ENCODE measurements at places on chromosomes 1 and 21.

DNA sequence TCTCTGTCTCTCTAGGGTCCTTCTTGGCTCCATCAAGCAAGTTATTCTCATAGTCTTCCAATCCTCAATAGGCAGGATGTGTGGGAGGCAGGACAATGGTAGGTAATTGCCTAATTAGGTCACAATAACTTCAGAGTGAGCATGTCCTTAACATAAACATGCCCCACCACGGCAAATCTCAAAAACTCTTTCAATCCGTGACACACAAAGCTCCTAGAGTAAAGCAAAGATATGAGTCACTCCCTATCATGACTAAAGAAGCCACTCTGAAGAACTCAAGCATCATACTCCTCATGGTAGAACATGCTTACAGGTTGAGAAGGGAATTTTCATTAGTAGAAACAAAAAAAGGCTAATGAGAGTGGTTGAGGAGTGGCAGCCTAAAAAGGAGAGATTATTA is 4.9 kb downstream of the HAO2 start:
- no peak for DNase-seq

DNA sequence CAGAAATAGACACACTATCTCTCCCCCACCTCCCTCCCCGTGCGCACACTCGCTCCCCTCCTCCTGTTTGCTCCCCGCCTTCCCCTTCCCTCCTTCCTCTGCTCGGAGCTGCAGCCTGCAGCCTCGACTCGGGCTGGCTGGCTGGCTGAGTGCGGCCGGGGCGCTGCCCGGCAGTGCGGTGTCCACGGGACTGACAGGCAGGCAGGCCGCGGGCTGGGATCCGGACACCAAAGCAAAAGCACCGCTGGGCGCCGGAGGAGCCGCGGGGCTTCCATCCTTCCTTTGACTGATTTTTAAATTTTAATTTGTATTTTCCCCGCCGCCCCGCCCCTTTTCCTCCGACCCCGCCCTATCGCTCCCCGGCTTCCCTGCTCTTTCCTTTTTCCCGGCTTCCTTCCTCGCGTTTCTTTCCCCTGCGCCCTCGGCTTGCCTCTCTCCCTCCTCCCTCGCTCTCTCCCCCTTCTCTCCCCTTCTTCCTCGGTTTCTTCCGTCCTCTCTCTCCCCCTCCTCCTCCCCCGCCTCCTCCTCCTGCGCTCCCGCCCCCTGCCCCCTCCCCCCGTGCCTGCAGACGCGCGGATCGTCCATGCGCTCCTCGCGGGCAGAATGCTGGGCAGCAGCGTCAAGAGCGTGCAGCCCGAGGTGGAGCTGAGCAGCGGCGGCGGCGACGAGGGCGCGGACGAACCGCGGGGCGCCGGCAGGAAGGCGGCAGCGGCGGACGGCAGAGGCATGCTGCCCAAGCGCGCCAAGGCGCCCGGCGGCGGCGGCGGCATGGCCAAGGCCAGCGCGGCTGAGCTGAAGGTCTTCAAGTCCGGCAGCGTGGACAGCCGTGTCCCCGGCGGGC is 109.4 kb downstream of the NAV1 start:
- no peak for DNase-seq

DNA sequence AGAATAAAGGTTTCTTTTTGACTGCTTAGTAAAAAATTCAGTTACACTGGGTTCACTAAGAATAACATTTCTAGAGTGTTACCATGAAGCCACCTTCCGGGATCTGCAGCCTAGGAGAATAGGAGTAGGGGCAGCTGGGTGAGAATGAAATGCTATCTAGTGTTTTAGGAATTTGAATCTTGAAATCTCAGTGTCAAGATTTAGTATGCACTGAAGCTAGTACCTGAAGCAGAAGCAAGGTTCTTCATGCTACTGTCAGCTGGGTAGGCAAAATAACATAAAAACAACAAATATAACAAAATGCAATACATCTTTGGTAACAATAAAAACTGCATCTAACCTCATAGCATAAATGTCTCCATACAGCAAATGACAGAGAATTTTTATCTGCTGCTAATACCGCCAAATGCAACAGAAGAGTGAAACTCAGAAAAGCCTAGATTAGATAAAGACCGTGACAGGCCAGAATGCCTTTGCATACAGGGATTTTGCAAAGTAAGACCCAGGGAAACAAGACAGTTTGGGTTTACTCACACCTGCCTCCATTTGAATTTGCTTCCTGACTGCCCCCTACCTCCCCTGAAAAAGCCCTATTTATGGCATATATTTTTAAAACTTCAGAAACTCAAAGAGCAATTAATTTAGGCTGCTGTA is 58.2 kb downstream of the GADD45A start:
- DNase-seq = no peak

GRCh38 chr1:201139756-201140155 is 12.8 kb upstream of the ASCL5 start:
- no peak for DNase-seq
